ENCODE measurements at places on chromosomes 2 and 18.

DNA sequence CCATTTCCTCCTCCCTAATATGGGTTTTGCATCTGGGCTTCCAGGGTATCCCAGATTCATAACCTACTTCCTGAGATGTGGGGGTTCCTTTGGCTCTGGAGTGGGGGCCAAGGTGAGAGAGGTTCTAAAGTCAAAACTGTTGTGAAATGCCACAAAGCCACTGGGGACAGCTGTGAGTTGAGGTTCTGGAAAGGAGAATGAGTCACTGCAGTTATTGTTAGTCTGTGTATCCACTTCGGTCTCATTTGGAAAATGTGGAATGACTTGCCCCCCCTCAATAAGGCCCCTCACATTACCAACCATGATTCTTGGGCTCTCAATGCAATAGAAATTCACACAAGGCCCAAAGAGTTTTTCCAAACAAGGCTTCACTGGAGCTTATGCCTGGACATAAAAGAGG is 51.1 kb upstream of the LGALSL start:
- H3K4me3 ChIP-seq = no peak overlapping the region
- H3K27ac ChIP-seq = no peak overlapping the region
- H3K27me3 ChIP-seq = no peaks in the 10 kb centered on the region
- peaks cover 9% of the 10 kb centered on the region for H3K4me1 ChIP-seq
- H3K36me3 ChIP-seq = no peaks in the 10 kb centered on the region

GRCh38 chr2:187590175-187590574 is 35.9 kb upstream of the TFPI start:
- peaks cover 16% of the 10 kb centered on the region for H3K4me1 ChIP-seq
- no peaks in the 10 kb centered on the region for H3K27me3 ChIP-seq
- H3K27ac ChIP-seq = no peak overlapping the region
- no peaks in the 10 kb centered on the region for H3K36me3 ChIP-seq

DNA sequence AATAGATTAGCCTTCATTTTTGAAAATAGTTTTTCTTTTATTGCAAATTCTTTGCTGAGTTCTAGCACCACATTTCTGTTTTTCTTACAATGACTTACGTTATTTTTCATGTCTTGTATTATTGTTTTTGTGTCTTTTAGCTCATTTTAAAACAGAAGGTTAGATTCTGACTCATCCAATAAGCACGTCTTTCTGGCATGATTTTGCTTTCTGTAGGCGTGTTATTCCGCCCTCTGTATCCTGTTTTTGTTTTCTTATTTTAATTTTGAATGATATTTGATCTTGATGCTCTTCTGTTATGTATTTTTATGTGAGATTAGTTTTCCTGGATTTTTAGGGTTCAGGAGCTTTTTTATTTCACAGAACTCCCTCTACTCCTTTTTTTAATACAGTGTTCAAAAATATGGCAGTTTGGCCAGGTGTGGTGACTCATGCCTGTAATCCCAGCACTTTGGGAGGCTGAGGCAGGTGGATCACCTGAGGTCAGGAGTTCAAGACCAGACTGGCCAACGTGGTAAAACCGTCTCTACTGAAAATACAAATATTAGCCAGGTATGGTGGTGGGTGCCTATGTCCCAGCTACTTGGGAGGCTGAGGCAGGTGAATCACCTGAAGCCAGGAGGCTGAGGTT is 145.0 kb downstream of the CLIP4 start:
- H3K4me3 ChIP-seq = no peak overlapping the region
- no peak for DNase-seq
- no peak overlapping the region for H3K27ac ChIP-seq
- no peaks in the 10 kb centered on the region for H3K4me1 ChIP-seq
- no peaks in the 10 kb centered on the region for H3K27me3 ChIP-seq
- H3K36me3 ChIP-seq = no peaks in the 10 kb centered on the region

DNA sequence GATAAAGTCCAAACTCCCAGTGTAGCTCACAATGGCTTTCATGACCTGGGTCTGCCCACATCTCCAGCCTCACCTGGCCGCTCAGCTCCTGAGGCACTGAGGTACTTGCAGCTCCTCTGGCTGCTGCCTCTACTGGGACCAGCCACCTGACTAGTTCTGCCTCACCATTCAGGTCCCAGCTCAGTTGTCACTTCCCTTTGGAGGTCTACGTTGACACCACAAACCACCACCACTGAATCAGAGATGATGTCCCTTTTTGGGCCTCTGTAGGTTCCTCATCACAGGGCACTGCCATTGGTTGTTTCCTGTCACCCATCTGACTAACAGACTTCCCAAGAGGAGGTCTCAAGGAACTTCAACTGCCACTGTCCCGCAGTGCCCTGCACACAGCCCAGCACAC is 21.2 kb downstream of the SPP2 start:
- H3K27me3 ChIP-seq = no peaks in the 10 kb centered on the region
- no peaks in the 10 kb centered on the region for H3K4me1 ChIP-seq
- peak; percentile 48 for DNase-seq
- H3K36me3 ChIP-seq = no peaks in the 10 kb centered on the region
- H3K4me3 ChIP-seq = no peak overlapping the region

DNA sequence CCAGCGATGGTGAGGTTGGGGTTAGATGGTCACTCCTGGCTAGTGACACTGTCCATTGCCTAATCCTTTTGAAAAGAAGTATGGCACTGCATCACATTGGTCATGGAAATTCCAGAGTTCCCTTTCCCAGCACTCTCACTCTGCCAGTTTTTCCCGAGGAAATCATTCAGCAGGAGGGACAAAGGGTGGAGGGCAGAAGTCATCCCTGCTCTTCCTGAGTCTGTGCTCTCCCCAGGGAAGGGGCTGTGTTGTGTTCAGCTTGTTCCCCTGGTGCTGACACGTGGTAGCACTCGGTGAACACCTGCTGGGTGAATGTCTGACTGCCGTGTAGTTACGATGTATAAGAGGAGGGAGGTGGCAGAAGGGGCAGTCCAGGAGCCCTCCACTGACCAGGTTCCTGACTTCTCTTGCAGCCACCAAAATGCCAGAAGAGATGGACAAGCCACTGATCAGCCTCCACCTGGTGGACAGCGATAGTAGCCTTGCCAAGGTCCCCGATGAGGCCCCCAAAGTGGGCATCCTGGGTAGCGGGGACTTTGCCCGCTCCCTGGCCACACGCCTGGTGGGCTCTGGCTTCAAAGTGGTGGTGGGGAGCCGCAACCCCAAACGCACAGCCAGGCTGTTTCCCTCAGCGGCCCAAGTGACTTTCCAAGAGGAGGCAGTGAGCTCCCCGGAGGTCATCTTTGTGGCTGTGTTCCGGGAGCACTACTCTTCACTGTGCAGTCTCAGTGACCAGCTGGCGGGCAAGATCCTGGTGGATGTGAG is 21.6 kb downstream of the STEAP3 start:
- H3K4me3 ChIP-seq = no peak overlapping the region
- H3K4me1 ChIP-seq = no peaks in the 10 kb centered on the region
- no peak overlapping the region for H3K27ac ChIP-seq
- peaks cover 4% of the 10 kb centered on the region for H3K36me3 ChIP-seq

DNA sequence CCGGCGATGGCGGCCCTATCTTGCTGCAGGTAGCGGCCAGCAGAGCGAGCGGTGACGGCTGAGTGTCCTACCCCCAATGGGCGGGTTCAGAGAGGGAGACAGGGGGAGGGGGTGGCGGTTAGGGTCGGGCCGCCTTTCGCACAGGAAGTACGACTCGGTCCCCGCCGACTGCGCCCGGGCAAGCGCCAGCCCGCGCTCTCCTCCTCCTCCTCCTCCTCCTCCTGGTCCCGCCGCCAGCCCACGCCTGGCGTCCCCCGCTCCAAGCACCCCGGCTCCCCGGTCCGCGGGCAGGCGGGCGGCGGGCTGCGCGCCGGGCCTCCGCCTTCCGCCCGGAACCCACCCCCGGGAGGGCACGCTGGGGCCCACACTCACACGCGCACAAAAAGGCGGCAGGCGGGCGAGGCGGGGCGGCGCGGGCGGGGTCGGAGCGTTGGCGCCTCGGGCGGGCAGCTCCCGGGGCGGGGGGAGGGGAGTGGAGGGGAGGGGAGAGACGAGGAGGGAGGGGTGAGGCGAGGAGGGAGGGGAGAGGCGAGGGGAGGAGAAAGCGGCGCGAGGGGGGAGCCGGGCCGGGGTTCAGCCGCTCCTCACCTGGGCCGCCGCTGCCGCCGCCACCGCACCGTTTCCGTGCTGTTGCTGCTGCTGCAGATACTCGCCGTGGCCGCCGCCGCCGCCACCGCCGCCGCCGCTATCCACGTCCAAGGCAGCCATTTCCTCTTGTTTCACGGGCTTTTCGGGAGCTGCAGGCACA is 1.2 kb downstream of the SP3 start:
- H3K36me3 ChIP-seq = peaks cover 5% of the 10 kb centered on the region
- peaks cover 20% of the 10 kb centered on the region for H3K4me1 ChIP-seq
- peak overlapping the region; percentile 79 for H3K4me3 ChIP-seq
- H3K27me3 ChIP-seq = no peaks in the 10 kb centered on the region
